ENCODE measurements at places on chromosomes 5 and 9.

- DNase-seq, result no peak
These were observed 195.3 kb downstream of the CACNA1B start for GRCh38 chr9:138072897-138073296.

DNA sequence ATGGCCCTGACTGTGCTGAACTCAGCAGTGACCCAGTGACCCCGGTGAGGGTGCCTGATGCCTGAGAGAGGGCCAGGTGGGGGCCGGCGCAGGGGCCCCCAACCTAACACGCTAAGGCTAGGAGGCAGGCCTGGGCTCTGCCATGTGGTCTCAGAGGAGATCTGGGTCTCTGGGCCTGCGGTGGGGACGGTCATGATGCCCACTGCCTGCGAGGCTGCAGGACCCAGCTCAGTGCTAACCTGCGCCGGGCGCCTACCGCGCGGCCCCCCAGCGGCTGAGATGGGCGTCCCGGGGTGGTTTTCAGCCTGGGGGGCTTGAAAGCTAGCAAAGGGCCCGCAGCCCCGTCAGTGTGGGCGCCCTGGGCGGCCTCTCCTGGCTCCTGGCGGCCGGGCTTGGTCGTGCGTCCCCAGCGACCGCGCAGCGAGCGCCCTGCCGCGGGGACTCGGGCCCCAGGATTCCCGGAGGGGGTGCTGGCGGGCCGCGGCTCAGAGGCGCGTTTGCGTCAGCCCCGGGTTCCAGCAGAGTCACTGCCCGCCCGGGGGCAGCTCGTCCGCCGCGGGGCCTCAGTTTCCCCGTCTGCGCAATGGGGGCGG is 2.5 kb downstream of the EGFL7 start:
- no peak for DNase-seq

DNA sequence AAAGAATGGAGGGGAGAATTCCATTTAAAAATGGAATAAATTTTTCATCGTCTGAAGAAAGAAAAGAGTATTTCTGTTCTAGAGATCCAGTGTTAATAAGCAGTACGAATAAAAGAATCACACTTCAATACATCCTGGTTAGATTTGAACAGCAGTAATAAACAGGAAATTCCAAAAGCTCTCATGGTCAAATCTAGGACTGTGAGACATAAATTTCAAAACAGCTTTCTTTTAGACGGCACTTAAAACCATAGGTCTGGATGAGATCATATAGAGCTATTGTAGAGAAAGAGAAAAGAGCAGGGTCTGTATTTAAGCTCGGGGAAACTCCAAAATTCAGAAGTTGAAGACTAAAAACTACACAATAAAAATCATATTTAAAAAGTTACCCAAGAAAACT is 1006.9 kb upstream of the CTNND2 start:
- DNase-seq, result no peak

DNA sequence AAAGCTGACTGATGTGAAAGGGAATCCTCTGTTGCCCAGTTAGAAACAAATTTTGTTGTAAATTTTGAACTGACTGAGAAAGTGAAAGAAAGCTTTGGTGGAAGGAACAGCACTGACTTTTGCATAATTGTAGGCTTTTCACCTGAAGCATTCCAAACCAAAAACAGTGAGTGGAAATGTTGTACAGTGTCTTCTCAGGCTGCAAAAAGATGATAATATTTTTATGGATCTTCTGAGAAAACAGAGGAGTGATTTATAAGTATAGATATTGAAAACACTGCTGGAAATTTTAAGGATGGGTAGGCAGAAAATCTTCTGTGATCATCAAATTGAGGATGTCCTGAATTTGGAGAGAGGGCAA is 40.0 kb downstream of the LURAP1L start:
- DNase-seq, result no peak

DNA sequence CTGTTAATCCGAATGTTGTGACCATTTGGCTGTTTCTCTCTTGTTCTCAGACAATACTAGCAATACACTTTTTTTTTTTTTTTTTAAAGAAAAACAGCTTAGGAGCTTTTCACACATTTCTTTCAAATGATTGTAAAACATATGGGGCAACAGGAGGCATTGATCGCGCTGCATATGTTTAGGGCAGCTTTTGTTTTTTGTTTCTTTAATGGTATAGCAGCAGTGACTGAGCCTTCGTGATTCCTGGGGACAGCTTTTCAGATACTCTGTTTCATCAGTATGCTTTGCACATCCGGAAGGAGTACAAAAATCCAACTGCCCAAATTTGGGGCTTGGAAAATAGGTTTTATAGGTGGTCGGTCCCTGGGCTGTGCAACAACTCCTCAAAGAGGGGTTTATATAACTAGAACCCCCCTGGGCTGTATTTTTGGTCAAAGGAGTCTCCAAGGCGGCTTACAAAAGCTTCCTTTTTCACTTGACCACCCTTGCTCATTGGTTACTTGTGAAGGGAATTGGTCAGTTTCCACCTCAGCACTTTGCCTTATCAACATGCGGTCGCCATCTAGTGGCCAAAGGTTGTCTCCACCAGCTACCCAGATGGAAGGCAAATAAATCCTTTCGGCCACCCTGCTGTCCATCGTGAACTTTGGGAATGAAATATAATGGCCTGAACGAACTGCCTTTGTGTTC is 91.8 kb downstream of the PDE6A start:
- peak; percentile 41 for DNase-seq

DNA sequence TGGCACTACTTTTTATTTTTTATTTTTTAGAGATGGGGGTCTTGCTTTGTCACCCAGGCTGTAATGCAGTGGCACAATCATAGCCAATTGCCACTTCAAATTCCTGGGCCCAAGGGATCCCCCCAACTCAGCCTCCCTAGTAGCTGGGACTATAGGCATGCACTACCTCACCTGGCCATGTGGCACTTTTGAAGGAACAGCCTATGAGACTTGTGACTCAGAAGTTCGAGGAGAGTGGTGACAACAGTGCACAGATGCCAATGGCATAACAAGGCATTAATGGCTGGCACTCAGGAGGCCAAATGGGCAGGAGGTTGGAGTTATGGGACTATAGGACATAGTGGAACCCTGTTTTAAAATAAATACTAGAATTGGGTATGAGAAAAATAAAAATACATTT is 33.7 kb downstream of the ANKRD31 start:
- no peak for DNase-seq

GRCh38 chr5:71790433-71790832 is 71.4 kb downstream of the CARTPT start:
- DNase-seq, result no peak

- DNase-seq, result no peak
These were observed 344.3 kb downstream of the ZNF608 start for GRCh38 chr5:124402144-124402581.

- DNase-seq, result no peak
These were observed 7.8 kb upstream of the PDCD1LG2 start for GRCh38 chr9:5502553-5502952.

GRCh38 chr9:18857769-18858168 is 175.2 kb downstream of the SAXO1 start:
- DNase-seq, result no peak

DNA sequence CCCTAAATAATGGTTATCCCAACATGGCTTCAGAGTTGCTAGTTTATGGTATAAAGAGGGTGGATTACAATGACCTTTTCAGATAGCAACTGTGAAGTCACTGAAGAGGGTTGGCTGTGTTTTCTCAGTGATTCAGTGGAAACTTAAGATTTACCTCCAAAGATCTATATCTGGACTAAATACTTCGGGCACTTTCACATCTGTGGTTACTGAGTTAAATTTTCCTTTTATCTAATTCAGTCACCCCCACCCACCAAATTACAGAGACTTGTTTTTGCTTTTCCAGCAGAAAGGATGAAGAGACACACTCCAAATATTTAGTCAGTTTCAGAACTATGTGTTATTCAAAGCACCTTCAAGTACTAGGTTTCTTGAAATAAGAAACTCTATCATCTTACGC is 573.2 kb downstream of the CCDC171 start:
- no peak for DNase-seq

GRCh38 chr5:33978306-33978705 is 6.2 kb downstream of the SLC45A2 start:
- DNase-seq, result no peak

GRCh38 chr9:114787781-114788498 is 17.9 kb downstream of the TNFSF15 start:
- DNase-seq, result no peak

DNA sequence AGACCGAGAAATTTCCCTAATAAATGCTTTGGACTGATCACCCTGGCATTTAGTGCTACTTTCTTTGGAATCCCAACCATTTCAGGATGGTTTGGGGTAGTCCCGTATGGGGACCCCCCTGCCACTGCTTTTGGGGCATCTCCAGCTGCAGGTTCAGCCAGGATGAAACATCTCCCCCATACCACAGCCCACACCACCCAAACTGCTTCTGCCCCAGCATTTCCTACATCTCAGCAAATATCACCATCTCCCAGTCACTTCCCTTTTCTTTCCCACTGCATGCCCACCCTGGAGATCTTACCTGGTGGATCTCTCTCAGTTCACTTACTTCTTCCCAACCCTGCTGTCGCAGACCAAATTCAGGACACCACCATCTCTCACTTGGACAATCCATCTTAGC is 4.8 kb upstream of the P4HA2 start:
- DNase-seq, result no peak

- DNase-seq, result no peak
These were observed 26.0 kb downstream of the ACTBL2 start for GRCh38 chr5:57456531-57457135.

DNA sequence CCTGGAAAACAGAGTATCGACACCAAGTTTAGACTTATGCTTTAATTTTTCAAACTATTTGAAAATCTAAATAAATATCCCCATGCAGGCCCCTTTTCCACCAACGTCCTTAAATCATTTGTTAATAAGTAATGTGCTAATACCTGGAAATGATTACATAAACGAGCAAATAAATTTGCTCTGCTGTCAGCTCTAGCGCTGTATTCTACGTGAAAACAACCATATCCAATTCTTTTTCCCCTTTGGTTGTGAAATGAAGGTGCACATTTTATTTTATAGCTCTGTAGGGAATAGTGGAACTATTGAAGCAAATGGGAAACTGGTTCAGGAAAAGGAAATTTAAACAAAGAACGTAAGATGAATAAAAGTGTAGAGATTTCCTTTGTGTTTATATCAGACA is 137.7 kb upstream of the ZNF608 start:
- DNase-seq, result no peak

Data from CD4-positive, alpha-beta T cell treated with Interleukin-12 subunit alpha and Interleukin-12 subunit beta, for 1 hour (primary cell).